ENCODE measurements at places on chromosomes 5 and 9.

DNA sequence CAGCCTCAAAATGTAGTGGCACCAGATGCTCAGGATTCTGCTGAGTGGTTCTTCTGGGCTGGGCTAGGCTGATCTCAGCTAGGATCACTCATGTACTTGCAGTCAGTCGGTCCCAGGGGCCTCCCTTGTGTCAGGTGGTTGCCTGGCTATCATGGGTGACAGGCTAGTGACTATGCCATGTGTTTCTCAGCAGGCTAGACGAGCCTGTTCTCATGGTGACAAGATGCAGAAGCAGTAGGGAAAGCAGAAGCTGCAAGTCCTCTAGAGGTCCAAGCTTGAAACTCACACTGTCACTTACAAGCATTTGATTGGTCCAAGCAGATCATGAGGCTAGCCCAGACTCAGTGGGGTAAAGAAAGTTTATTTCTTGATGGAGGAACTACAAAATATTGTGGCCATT, 15.2 kb upstream of the KCNMB1 start:
- no peak for DNase-seq

- peak; percentile 99 for DNase-seq
Measured at GRCh38 chr9:34158362-34158869, 20.4 kb upstream of the UBAP1 start.

- peak; percentile 60 for DNase-seq
Measured at GRCh38 chr5:173302546-173303155, 25.6 kb downstream of the STC2 start.

GRCh38 chr5:35026280-35026840, 21.4 kb downstream of the AGXT2 start:
- DNase-seq = no peak

- DNase-seq = peak; percentile 82
Measured at GRCh38 chr5:125696762-125697161, 726.4 kb upstream of the GRAMD2B start.

DNA sequence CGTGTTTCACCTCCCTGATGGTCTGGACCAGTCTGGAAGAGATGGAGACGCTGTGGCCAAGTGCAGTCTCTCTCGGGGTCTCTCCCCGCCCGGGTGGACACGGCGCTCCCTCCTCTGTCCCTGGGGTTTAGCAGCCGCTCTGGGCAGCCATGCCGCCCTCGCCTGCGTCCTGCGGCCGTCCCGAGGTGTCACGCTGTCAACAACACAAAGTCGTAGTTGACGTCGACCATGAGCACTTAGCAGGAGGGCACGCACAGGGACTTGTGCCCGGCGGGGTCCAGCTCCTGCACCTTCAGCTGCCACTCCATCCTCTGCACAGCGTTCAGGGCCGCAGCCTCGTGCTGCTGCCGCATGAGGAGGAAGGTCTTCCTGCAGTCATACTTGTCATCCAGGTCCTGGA, 368.9 kb downstream of the CDH9 start:
- no peak for DNase-seq

GRCh38 chr9:123866497-123866896, 63.4 kb downstream of the DENND1A start:
- no peak for DNase-seq

DNA sequence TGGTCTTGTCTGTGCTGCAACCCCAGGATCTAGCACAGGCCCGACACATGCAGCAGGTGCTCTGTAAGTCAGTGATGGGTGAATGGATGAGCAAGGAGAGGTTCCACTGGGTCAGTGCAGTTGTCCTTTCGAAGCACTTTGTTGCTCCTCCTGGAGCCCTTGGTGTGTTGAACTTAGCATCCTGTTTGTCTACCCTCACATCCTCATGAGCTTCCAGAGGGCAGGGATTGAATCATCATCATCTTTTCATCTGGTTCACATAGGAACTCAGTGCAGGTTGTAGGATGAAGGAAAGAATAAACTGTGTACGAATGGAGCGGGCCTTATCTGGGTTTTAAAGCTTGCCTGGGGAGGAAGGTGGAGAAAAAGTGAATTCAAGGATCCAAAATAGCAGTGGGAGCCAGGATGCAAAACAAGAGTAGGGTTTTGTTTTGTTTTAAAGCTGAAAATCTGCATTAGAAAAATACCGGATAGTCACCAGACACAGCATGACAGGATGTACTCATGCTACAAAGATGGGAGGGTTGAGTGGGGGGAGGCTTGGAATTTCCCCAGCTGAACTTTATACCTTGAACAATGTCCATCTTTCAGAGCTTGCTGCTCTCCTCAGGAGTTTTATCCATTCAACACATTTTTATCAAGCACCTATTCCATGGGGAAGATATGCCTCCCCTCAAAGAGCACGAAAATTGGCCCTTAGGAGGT, 55.8 kb downstream of the PTTG1 start:
- DNase-seq = no peak

DNA sequence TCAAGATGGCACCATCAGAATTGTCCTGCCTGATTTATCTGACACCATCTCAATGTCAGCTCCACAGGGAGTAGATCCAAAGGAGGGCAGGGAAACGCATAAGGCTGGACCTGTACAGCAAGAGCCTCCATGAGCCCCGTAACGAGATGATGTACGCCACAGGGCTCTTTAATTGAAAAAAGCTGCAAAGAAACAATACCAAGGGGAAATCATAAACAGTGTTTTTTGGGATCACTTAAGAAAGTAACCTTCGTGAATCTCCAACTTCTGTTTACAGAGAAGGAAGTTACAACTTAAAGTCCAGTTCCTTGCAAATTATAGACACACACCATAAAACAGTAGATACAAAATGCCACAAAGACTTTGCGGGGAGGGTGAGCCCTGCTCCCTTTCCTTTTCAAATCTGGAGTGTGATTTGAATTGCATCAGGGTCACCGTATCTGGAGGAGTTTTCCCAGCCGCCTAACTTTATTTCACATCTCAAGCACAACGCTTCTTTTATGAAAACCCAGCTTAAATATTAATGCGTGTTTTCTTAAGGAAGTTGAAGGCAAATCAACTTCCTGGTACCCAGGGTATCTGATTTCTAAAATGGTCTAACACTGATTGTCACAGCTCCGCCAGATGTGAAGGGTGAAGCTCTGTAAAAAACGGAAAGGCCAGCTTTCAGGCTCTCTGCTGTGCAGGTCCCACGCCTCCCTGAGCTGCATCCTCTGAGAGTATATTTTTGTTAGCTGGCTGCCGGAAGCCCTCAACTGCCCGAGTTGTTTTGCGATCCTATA, 88.9 kb downstream of the EBF1 start:
- peak; percentile 25 for DNase-seq

DNA sequence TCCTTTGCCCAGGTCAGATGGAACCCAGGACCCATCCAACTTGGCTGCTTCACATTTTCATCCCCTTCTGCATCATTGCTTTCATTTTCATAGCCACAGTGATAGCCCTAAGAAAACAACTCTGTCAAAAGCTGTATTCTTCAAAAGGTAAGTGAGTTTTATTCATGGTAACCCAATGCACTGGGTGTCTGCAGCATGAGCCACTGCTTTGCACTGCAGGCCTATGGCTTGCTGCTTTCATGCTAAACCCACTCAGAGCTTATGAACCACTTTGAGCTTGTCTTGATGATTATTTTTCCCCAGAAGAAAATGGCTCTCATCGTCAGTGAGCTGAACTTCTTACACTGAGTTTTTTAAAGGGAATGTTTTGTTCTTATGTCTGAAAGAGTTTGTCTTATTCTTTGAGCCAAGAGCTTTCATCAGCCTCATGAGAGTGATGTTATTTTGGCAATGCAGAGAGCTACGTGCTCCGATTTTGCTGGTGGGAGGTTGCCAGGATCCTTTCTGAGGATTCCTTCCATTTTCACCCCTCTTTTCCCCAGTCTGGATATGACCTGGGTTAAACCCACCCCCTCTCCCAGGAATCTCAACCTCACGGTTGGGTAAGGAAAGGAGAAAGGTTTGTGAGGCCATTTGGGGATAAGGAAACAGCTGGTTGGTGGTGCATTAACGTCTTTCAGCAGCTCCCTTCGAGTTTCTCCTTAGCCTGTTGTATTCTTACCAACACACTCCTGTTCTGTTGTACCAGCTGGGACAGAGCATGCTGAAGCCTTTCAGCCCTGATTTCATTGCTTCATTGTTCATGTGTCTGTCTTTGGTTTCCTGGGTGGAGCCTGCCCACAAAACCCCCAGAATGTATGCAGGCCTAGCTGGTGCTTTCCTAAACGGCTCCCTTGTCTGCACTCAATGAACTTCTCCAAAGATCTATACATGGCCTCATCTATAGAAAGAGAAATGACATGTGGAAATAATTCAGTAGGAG, 47.6 kb downstream of the PDCD1LG2 start:
- DNase-seq = no peak

DNA sequence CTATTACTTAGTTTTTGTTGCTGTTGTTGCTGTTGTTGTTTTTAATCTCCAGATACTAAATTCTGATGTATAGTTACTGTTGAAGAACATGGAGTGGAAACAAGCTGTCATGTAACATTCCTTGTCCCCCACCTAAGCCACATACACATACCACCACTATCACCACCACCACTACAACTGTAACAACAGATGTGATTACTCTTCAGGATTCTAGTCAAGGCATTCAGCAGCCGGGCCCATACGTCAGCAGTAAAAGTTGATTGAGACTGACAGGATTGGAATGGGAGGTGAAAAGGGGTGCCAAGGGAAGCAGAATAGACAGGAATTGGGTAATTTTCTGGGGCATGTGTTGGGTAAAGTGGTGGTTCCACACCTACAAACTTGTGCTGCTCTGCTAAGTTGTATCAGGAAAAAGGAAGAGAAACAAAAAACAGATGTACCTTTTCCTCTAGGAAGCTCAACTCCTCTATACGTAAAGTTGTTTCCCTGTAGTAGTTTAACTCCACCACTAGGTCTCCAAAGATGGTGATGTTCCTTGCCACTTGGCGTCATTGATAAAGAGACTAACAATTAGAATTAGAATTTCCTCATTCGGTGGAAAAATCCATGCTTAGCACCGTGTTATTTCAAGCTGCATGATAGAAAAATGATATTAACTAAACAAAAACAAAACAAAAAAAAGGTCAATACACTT, 138.6 kb downstream of the ARRDC3 start:
- no peak for DNase-seq

DNA sequence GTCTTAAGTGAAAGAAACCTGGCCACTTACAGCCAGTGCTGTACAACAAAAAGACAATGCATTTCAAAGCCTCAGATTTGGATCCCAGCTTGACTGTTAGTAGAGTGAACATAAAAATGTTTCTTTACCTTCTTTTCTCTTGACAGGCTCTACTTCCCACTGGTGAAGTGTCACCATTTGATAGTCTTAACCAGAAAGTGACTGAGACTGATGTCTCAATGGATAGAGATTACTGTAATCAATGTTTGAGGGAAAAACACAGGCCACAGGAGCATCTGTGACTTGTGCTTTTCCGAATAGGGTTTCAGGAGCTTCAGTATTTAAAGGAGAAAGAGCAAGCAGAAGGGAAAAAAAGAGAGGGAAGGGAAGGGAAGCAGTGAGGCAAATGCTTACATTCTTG, 41.7 kb upstream of the STK32A start:
- no peak for DNase-seq

DNA sequence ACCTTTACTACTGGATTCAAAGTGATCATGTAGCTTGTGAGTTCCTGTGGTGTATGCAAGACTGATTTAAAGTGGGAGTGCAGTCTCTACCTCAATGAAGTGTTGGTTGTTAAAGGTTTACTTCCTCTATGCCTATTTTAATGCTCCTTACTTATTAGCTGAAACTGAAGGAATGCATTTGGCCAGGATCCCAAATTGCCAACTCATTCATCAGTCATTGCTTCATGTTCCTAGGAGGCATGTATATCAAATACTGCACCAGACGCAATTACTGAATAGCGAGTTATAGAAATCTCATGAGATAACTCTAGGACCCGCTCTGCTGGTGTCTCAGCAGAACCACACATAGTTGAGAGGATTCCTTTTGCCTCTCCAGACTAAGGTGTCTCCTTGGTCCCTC, 143.0 kb upstream of the RPS23 start:
- DNase-seq = peak; percentile 23

DNA sequence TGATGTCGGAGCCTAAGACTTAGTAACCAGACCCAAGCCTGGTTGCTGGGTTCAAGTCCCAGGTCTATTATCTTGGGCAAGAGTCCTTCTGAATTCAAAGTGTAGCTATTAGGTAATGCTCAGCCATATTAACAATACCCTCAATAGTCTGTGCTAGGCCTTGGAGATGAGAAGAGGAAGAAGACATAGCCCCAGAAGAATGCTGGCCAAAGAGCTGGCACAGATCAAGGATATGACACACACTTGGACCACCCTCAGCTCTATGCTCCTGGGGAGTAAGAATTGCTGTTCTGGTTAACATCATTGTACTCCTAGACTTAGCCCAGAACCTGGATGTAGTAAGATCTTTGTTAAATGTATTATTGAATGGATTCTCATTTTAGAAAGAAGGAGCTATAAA, 426.7 kb downstream of the CDK5RAP2 start:
- no peak for DNase-seq

DNA sequence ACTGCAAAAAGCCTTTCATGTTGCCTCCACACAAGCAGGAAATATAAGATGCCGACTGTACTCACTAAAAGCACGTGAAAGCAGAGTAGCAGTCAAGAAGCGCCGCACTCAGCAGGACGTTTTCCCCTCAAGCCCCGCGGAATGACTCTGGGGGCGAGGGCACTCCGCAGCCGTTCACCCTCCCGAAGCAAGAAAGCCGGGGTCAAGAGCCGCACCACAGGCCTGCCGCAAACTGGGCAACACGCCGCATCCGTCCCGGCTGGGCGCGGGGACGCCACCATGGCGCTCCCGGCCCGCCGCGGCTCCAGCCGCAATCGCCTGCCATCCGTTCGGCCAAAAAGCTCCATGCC, 364 bp downstream of the RPS6 start:
- DNase-seq = no peak

DNA sequence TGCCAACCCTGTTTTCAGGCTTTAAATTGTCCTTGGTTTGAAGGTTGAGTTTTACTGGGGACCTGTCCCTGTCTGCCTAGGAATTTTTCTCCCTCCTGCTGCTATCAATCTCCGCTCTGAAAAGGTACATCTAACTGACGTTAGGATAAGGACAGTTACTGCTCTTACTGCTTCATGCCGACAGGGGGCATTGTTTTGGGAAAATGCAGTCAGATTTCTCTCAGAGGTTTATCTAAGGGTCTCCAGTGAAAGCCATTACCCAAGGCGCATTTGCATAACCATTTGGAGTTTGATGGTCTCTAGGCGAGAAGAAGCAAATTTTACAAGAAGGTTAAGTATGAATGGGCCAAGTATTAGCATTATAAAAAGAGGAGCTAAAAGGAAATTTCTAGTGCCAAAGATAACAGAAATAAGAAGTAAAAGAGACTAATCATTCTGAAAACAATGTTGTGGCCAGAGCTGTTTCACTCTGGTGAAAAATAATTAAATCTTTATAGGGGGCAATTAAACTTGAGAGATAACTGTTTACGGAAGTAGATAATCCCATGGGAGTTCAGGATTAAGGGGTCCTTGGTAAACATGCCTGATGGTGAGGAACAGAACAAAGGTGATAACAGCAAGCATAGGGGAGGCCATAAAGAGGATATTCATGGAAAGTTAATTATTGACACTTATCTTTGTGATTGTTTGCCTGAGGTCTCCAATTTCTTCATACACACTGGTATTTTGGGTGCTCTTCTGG, 605.0 kb downstream of the MTRR start:
- no peak for DNase-seq

DNA sequence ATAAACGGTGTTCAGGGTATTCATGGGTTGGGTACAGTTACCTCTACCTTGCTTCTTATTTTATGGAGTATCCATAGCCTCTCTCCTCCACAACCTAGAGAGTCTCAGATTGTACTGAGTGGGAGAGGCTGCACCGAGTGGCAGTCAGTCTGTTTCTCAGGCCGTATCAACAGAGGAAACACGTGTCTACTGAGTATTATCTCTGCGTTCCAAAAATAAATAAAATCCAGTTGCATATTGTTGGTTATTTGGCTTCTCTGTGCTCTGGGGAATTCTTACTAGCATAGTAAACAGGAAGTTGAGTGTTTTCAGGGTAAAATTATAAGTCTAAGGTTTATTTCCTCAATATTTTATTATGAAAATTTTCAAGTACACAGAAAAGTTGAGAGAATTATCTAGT, 231.0 kb downstream of the ARHGEF28 start:
- no peak for DNase-seq
